ENCODE measurements at places on chromosomes 6 and 20.

GRCh38 chr6:160831739-160832138, 129.7 kb downstream of the PLG start:
- DNase-seq: peak; percentile 30

- DNase-seq: peak; percentile 36
Measured at GRCh38 chr6:88360203-88360797, 194.2 kb upstream of the CNR1 start.

- DNase-seq: no peak
Measured at GRCh38 chr6:84095156-84095555, 61.6 kb downstream of the MRAP2 start.

- DNase-seq: no peak
Measured at GRCh38 chr6:135876058-135876457, 24.6 kb downstream of the PDE7B start.
